ENCODE measurements at places on chromosomes 4 and X. TPM values are rescaled to one million over a fixed set of nuclear protein-coding genes. Genes with fewer than 3 reads are reported as not detected.
A peak's percentile ranks its signal among the peaks of the same experiment; 100 is the strongest.

- H3K4me1 ChIP-seq, result no peaks in the 10 kb centered on the region
- H3K36me3 ChIP-seq, result no peaks in the 10 kb centered on the region
- H3K27me3 ChIP-seq, result no peaks in the 10 kb centered on the region
- no peak for DNase-seq
- no peak overlapping the region for H3K27ac ChIP-seq
Observed at GRCh38 chr4:30122711-30123110, 597.5 kb upstream of the PCDH7 start.

The MTNR1A gene
- 1.6 TPM for polyA plus RNA-seq

GRCh38 chrX:147675819-147676218 is 235.9 kb upstream of the FMR1 start:
- H3K27ac ChIP-seq, result no peak overlapping the region
- H3K36me3 ChIP-seq, result no peaks in the 10 kb centered on the region
- H3K4me3 ChIP-seq, result no peak overlapping the region

DNA sequence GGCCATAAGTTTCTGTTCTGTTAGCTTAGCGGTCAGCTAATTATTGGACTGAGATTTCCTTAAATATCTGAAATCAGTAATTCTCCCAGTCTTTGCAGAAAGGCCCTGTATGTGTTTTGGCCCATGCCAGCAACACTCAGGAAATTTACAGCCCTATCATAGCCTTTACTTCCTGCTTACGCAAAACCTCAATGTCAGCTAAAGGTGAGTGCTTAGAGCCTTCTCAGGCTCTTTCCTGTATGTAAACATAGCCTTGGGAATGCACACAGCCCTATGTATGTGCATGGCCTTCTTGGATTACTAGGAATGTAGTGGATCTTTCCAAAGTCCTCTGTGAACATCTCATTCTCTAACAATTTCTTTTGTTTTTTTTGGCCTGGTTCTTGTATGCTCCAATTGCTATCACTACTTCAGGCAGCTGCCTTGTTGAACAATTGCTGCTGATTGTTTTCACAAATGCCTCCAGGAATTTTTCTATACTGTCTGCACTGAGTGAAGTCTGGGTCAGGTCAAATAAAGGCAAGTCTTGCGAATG is 200.0 kb downstream of the PPP1R2C start:
- no peak for DNase-seq
- no peak overlapping the region for H3K4me3 ChIP-seq
- no peak overlapping the region for H3K27ac ChIP-seq
- H3K4me1 ChIP-seq, result no peaks in the 10 kb centered on the region

DNA sequence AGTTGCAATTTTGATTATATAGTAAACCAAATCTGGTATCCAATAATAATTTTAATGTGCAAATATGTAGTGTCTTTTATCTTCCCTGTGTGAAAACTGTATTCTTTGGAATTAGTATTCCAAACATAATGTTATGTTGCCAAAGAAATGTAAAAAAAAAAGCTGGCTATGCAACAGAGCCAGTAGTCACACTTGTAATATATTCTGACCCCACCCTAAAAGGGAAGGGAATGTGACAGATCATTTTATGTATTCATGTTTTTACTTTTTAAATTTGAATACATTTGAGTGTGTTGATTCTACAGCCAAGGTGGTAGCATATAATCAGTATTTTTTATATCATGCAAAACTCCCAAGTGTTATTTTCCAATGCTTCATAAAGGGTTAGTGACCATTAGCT is 27.9 kb upstream of the MCUB start:
- DNase-seq, result no peak
- no peaks in the 10 kb centered on the region for H3K4me1 ChIP-seq
- H3K4me3 ChIP-seq, result no peak overlapping the region
- H3K27me3 ChIP-seq, result no peaks in the 10 kb centered on the region

GRCh38 chr4:6196324-6196723 is 4.0 kb downstream of the JAKMIP1 start:
- peak; percentile 20 for DNase-seq
- H3K4me1 ChIP-seq, result peaks cover 25% of the 10 kb centered on the region
- H3K36me3 ChIP-seq, result no peaks in the 10 kb centered on the region
- no peak overlapping the region for H3K4me3 ChIP-seq

The GPR78 gene
- polyA plus RNA-seq, result not detected

The TMEM35A gene
- polyA plus RNA-seq, result not detected

DNA sequence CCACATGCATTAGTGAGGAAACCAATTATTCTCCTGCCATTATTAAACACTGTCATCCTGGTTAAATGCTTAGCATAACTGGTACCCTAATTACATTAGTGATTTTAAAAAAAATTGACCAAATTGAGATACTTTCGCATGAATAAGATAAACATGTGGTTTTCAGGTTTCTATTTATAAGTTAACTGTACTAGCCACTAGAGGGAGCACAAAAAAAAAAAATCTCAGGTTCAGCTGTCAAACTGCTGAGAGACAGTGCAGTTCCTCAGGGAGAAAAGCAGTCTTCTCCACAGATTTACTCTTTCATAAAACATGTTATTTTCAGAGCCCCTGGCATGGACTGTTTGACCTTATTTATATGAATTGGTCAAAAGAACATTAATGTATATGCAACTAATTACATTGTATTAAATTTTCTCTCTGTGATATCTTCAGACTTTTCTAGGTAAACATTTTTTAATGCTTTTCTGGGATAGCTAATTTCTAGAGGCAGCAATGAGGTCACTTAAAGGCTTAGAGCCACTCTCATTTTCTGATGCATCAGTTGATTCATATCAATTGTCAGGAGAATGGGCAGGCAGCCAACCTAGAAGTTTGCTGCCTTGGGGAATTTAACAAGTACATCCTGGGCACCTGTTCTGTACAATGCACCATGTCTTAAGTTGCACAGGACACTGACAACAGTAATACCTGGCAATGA is 167.5 kb downstream of the CDS1 start:
- no peak overlapping the region for H3K4me3 ChIP-seq
- no peak for DNase-seq
- no peaks in the 10 kb centered on the region for H3K36me3 ChIP-seq
- H3K4me1 ChIP-seq, result no peaks in the 10 kb centered on the region

The CDX4 gene
- polyA plus RNA-seq, result not detected

GRCh38 chr4:95956094-95956493 is 116.2 kb downstream of the PDHA2 start:
- DNase-seq, result no peak
- H3K27ac ChIP-seq, result no peak overlapping the region
- no peak overlapping the region for H3K4me3 ChIP-seq
- H3K4me1 ChIP-seq, result no peaks in the 10 kb centered on the region
- H3K27me3 ChIP-seq, result no peaks in the 10 kb centered on the region
- no peaks in the 10 kb centered on the region for H3K36me3 ChIP-seq

- no peaks in the 10 kb centered on the region for H3K36me3 ChIP-seq
- H3K4me1 ChIP-seq, result no peaks in the 10 kb centered on the region
- no peak overlapping the region for H3K27ac ChIP-seq
- no peak overlapping the region for H3K4me3 ChIP-seq
- DNase-seq, result no peak
- no peaks in the 10 kb centered on the region for H3K27me3 ChIP-seq
Observed at GRCh38 chrX:10936976-10937375, 174.2 kb upstream of the HCCS start.

The NFXL1 gene
- polyA plus RNA-seq, result 1.8 TPM

The C4orf33 gene
- polyA plus RNA-seq, result 37.2 TPM

DNA sequence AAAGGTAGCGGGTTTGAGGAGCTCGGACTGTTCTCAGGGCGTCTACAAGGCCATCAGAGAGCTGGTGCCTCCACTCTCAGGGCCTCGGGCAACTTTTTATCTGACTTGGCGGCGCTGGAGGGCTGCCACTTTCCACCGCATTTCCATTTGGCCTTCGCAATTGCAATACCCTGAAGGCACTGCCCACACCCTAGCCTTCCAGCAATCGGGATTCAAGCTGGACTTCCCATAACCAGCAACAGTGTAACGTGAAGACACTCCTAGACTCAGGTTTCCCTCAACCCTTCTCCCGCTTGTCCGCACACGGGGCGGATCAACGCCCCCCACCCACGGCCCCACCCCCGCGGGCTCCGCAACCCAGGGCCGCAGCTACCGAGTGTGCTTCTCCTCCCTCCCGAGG is 50.2 kb upstream of the BCOR start:
- no peaks in the 10 kb centered on the region for H3K36me3 ChIP-seq
- H3K4me1 ChIP-seq, result peaks cover 7% of the 10 kb centered on the region
- no peaks in the 10 kb centered on the region for H3K27me3 ChIP-seq

DNA sequence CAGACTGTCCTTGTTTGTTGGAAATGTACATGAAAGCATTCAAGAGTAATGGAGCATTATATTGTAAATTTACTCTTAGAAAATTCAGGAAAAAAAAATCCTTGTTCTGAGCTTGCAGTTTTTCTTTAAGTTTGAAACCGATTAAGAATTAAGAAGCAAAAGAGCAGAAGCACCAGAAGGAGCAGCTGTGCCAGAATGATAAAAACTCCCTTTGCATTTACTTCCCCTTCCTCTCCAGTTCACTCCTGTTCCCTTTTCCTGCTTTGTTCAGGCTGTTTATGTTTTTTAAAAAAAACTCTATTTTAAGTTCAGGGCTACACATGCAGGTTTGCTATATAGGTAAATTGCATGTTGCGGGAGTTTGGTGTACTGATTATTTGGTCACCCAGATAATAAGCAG is 90.3 kb downstream of the ATOH1 start:
- H3K27ac ChIP-seq, result no peak overlapping the region
- H3K4me3 ChIP-seq, result no peak overlapping the region
- no peaks in the 10 kb centered on the region for H3K36me3 ChIP-seq
- H3K27me3 ChIP-seq, result no peaks in the 10 kb centered on the region
- no peak for DNase-seq

DNA sequence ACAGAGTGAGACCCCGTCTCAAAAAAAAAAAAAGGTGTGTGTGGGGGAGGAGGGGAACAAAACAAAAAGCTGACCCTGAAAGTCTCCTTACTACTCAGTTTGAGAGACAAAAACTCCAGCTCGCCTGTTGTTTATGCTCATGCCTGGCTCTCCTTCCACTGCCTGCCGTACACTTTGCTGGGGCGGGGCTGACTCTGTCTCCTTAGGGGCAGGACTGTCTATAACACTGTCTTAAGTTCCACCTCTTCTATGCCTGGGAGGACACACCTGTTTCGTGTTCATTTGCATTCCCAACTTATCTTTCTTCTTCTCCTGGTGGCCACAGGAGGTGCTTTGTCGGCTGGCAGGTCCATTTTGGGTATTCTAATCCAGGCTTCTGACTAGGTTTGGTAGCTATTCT is 81.4 kb downstream of the MTNR1A start:
- no peaks in the 10 kb centered on the region for H3K36me3 ChIP-seq
- no peak overlapping the region for H3K27ac ChIP-seq
- no peaks in the 10 kb centered on the region for H3K4me1 ChIP-seq
- no peaks in the 10 kb centered on the region for H3K27me3 ChIP-seq
- no peak overlapping the region for H3K4me3 ChIP-seq
- no peak for DNase-seq

The AMTN gene
- not detected for polyA plus RNA-seq

DNA sequence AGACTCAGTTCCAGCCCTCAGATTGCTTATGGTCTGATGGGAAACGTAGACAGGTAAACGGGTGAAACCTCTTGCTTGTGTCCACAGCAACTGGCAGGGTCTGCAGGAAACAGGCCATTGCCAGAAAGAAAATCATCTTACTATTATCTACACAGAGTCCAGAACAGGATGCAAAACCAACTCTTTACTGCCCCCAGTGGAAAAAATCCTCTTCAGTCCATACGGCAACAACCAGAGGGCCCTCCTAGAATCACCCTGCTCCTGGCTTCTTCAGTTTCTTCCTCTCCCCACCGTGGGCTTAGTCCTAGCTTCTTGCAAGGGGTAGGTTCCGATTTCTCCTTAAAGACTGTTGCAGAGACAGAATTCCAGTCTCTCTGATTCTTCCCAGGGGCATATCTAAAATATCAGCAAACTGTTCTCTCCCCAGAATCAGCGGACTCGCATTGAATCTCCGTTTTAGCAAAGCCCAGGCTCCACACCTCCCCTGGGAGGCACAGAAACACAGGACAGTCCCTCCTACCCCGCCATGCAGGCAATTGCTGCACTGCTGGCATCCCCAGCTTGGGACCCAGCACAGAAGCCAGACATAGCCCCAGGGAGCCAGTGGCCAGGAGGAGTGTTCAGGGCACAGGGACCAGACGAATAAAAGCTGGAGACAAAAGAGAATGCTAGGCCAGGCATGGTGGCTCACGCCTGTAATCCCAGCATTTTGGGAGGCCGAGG is 41.0 kb upstream of the SH3RF1 start:
- H3K27me3 ChIP-seq, result no peaks in the 10 kb centered on the region
- H3K36me3 ChIP-seq, result no peaks in the 10 kb centered on the region
- H3K4me3 ChIP-seq, result no peak overlapping the region
- H3K4me1 ChIP-seq, result peaks cover 20% of the 10 kb centered on the region
- DNase-seq, result no peak
- no peak overlapping the region for H3K27ac ChIP-seq

DNA sequence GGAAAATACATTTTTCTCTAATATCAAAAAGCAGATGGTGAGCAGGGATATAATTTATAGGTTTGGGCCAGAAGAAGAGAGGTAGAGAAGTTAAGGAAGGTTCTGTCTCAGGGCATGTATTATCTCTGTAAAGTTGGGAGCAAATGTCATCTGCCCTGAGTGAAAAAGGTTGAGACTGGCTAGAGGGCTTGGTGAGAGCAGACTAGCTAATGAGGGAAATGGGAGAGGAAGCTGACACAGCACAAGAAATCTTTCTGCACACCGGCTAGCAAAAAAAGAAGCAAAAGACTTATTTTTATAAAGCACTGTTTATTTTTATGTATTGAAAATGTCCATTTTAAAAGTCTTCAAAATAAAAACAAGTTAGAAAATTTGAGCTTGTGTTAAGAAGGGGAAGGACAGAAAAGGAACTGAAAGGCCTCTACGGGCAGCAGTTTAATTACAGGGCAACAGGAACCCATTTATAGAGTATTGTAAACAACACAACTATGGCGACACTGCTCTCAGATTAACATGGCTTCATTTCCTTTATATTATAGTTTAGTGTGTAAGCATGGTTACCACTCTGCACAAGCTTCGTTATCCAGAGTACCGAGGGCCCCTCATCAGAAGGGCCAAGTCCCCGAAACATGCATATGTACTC is 17.4 kb downstream of the CD40LG start:
- no peaks in the 10 kb centered on the region for H3K36me3 ChIP-seq
- no peak overlapping the region for H3K4me3 ChIP-seq
- H3K27ac ChIP-seq, result no peak overlapping the region
- no peaks in the 10 kb centered on the region for H3K27me3 ChIP-seq

- H3K36me3 ChIP-seq, result no peaks in the 10 kb centered on the region
- no peaks in the 10 kb centered on the region for H3K27me3 ChIP-seq
- H3K4me3 ChIP-seq, result no peak overlapping the region
- no peak overlapping the region for H3K27ac ChIP-seq
Observed at GRCh38 chrX:109472939-109473735, 8.7 kb downstream of the GUCY2F start.

The MTMR8 gene
- polyA plus RNA-seq, result 1.8 TPM
